ENCODE measurements at places on chromosomes 2 and 18.

GRCh38 chr2:128636802-128637147 is 318.1 kb upstream of the HS6ST1 start:
- DNase-seq, result no peak
- H3K27me3 ChIP-seq, result no peaks in the 10 kb centered on the region
- H3K36me3 ChIP-seq, result no peaks in the 10 kb centered on the region
- no peak overlapping the region for H3K4me3 ChIP-seq
- H3K4me1 ChIP-seq, result peaks cover 39% of the 10 kb centered on the region

DNA sequence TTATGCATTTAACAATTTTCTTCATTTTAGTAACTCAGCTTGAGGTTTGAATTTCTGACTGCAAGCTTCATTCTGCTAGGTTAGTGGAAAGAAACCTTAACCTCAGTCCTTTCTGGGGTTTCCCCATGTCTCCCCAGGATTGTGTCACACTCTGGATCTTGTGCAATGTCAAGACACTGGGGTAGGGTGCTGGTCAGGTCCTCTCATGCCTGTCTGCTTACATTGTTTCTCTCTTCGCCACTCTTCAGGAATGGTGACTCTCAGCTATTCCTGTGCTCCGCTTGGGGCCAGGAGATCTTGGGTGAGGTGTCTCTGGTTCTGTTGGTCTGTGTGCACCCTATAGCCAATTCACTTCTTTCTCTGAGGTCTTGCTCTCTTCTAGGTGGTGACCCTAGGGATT is 23.9 kb downstream of the CTLA4 start:
- H3K4me3 ChIP-seq, result no peak overlapping the region
- H3K4me1 ChIP-seq, result peaks cover 8% of the 10 kb centered on the region
- no peak for DNase-seq
- no peaks in the 10 kb centered on the region for H3K27me3 ChIP-seq

- peaks cover 3% of the 10 kb centered on the region for H3K4me1 ChIP-seq
- H3K4me3 ChIP-seq, result no peak overlapping the region
- no peaks in the 10 kb centered on the region for H3K36me3 ChIP-seq
- DNase-seq, result no peak
Observed at GRCh38 chr2:173086518-173087213, 11.0 kb downstream of the MAP3K20 start.

DNA sequence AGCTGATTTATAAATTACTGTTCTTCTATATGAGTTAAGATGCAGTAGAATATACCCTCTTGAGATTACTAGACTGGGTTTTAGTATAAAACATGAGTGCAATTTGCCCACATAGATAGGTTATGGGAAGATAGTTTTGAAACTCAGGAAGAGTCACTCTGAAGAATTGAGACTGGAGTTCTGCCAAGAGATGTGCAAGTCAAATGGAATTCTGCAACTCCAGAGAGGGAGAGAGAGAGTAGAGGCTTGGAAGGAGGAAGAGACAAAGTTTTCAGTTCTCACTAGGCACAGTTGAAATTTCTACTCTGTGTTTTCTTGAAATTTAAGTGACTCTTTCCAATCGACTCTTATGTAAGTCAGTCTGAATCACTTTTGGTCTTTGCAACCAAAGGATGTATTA is 878.8 kb downstream of the TSN start:
- H3K27ac ChIP-seq, result no peak overlapping the region
- no peaks in the 10 kb centered on the region for H3K36me3 ChIP-seq
- no peak overlapping the region for H3K4me3 ChIP-seq
- no peaks in the 10 kb centered on the region for H3K27me3 ChIP-seq
- H3K4me1 ChIP-seq, result no peaks in the 10 kb centered on the region

GRCh38 chr2:240138254-240138984 is 2.0 kb downstream of the OTOS start:
- peaks cover 13% of the 10 kb centered on the region for H3K36me3 ChIP-seq
- peaks cover 39% of the 10 kb centered on the region for H3K4me1 ChIP-seq
- no peak overlapping the region for H3K4me3 ChIP-seq
- no peaks in the 10 kb centered on the region for H3K27me3 ChIP-seq

- DNase-seq, result no peak
- no peak overlapping the region for H3K27ac ChIP-seq
- H3K27me3 ChIP-seq, result no peaks in the 10 kb centered on the region
- H3K36me3 ChIP-seq, result no peaks in the 10 kb centered on the region
Observed at GRCh38 chr2:205673312-205673711, 9.0 kb upstream of the NRP2 start.

DNA sequence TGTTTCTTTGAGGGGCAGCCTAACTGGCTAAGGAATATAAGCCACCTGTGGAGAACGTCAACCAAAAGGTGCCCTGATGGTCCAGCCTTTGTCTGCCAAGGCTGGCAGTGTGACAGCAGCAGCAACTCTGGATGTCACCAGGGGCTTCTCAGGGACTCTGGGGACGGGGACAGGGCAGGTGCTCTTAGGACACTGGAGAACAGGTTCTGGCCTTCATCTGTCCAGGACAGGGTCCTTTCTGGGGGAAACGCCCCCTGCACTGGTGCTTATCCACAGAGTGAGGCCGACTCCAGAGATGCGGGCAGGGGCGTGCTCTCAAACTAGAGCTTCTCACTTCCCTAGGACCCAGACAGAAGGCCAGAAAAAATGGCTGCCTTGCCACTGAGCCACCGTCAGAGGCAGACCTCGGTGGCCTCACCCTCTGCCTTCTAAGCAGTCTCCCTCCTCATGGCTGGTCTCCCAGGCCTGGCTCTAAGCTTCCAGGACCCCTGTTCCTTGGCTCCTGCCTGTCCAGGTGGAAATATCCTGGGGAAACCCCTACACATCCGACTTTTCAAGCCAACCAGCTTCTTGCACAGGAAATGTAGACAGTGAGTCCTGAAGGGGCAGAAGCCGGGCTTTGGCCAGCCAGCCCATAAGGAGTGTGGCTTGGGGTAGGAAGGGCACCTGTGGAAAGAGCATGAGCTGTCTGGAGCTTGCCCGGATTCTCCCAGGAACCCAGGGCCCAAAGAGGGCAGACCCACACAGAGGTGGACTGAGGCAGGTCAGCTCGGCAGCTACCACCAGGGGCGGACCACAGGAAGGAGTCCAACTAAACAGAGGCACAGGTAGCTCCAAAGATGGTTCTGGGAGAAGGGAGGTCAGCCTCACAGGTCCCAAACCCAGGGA is 11.3 kb upstream of the SFXN5 start:
- H3K27ac ChIP-seq, result no peak overlapping the region
- no peak overlapping the region for H3K4me3 ChIP-seq
- peaks cover 12% of the 10 kb centered on the region for H3K4me1 ChIP-seq

DNA sequence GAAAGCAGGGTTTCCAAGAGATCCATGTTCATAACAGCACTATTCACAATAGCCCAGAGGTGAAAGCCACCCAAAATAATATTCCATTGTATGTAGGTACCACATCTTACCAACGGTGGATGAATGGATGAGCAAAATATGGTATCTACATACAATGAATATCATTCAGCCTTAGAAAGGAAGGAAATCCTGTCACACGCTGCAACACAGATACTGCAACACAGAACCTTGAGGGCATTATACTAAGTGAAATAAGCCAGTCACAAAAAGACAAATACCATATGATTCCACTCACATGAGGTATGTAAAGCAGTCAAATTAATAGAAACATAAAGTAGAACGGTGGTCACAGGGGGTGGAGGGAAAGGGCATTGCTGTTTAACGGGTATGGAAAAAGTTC is 155.7 kb downstream of the DTNB start:
- no peak overlapping the region for H3K27ac ChIP-seq
- no peaks in the 10 kb centered on the region for H3K4me1 ChIP-seq
- no peak for DNase-seq
- H3K4me3 ChIP-seq, result no peak overlapping the region
- no peaks in the 10 kb centered on the region for H3K36me3 ChIP-seq

- H3K4me3 ChIP-seq, result no peak overlapping the region
- H3K27ac ChIP-seq, result no peak overlapping the region
- no peaks in the 10 kb centered on the region for H3K4me1 ChIP-seq
- no peaks in the 10 kb centered on the region for H3K36me3 ChIP-seq
- no peaks in the 10 kb centered on the region for H3K27me3 ChIP-seq
Observed at GRCh38 chr2:126876631-126877030, 22.1 kb upstream of the TEX51 start.

- no peak for DNase-seq
- H3K27ac ChIP-seq, result no peak overlapping the region
- H3K27me3 ChIP-seq, result no peaks in the 10 kb centered on the region
- no peak overlapping the region for H3K4me3 ChIP-seq
Observed at GRCh38 chr2:200618054-200618419, 32.2 kb downstream of the AOX1 start.

DNA sequence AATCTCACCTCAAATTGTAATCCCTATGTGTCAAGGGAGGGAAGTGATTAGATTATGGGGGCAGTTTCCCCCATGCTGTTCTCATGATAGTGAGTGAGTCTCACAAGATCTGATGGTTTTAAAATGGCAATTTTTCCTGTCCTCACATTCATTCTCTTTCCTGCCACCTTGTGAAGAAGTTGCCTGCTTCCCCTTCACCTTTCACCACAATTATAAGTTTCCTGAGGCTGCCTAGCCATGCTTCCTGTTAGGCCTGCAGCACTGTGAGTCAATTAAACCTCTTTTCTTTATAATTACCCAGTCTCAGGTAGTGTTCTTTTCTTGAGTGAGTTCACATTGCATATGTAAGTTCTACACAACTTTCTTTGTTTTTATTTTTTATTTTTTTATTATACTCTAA is 271.5 kb downstream of the EXOC6B start:
- DNase-seq, result no peak
- no peak overlapping the region for H3K27ac ChIP-seq
- H3K4me3 ChIP-seq, result no peak overlapping the region
- H3K36me3 ChIP-seq, result no peaks in the 10 kb centered on the region

DNA sequence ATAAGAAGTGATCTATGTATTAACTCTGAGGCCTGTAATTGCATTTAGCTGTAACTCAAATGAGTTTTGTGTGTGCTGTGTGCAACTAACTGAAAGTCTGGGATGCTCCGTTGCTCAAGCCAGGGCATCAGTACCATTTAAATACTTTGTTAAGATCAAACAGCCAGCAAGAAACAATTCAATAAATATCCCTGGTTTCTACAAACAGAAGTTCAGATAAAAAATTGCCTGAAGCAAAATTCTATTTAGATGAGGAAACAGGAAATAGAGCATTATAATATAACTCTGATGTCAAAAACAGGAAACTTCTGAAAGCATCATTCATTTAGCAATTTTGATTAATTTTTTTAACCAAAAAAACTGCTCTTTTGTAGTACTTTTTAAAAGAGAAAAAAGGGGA is 18.9 kb upstream of the SLC38A11 start:
- H3K4me3 ChIP-seq, result no peak overlapping the region
- DNase-seq, result no peak
- H3K4me1 ChIP-seq, result no peaks in the 10 kb centered on the region
- no peak overlapping the region for H3K27ac ChIP-seq

DNA sequence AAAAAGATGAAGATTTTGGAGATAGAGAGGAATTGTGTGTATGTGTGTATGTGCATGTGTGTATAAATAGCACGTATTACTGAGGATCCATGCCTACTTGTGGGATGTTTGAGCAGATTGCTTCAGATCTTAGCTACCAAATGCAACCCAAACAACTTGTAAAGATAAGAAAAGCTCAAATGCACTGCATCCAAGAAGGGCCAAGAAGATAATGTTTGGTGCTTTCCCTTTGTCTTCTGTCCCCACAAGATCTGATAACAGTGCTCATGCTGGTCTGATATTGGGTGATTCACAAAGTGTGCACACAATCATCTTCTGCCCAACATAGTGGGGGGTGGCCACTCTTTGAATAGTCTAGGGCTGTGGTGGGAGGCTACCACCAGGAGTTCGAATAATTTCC is 284.8 kb upstream of the CYRIA start:
- no peak for DNase-seq
- H3K27me3 ChIP-seq, result no peaks in the 10 kb centered on the region
- H3K27ac ChIP-seq, result no peak overlapping the region
- no peaks in the 10 kb centered on the region for H3K36me3 ChIP-seq
- H3K4me3 ChIP-seq, result no peak overlapping the region

DNA sequence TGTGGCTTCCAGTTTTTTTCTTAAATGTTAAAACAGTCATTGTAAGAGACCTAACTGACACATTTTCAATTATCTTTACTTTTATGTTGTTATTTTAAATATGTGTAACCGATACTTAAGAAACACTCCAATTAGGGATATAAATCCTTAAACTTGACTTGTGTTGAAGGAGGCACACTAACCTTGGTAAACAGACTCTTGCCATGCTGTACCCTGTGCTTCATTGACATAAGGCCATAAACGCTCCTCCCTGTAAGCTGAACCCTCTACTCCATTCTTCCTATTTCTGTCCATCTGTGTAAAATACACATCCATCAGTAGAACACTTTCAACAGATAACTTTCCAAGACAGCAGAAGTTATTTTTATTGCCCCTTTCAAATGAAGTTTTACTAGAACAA is 780.5 kb upstream of the FAM98A start:
- DNase-seq, result no peak
- no peak overlapping the region for H3K4me3 ChIP-seq
- no peaks in the 10 kb centered on the region for H3K36me3 ChIP-seq

DNA sequence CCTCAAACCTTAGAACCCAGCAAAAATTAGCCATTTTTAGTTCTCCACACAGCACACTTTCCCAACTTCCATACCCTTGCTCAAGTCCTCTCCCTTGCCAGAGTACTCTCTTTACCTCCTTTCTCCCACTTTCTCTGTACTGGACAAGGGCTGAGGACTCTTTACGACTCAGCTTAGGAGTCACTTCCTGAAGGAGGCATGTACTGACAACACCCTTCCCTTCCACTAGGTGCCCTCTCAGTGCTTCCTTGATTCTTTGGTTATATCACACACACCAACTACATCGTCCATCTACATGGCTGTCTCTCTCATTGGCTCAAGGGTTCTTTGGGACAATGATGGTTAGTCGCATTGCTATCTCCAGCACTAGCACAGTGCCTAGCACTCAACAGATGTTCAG is 5.2 kb upstream of the C18orf63 start:
- DNase-seq, result no peak
- no peaks in the 10 kb centered on the region for H3K4me1 ChIP-seq
- H3K36me3 ChIP-seq, result no peaks in the 10 kb centered on the region
- H3K4me3 ChIP-seq, result no peak overlapping the region

GRCh38 chr2:207394812-207395534 is 134.8 kb upstream of the CREB1 start:
- no peaks in the 10 kb centered on the region for H3K4me1 ChIP-seq
- no peak overlapping the region for H3K4me3 ChIP-seq
- H3K27ac ChIP-seq, result no peak overlapping the region
- DNase-seq, result no peak
- no peaks in the 10 kb centered on the region for H3K36me3 ChIP-seq

Data from spinal cord (tissue), 10 donors.